ENCODE measurements at places on chromosomes 5 and 9.

GRCh38 chr9:124553738-124554137 is 46.5 kb upstream of the NR5A1 start:
- DNase-seq, result no peak

GRCh38 chr9:13719446-13719845 is 440.0 kb upstream of the MPDZ start:
- DNase-seq, result no peak

DNA sequence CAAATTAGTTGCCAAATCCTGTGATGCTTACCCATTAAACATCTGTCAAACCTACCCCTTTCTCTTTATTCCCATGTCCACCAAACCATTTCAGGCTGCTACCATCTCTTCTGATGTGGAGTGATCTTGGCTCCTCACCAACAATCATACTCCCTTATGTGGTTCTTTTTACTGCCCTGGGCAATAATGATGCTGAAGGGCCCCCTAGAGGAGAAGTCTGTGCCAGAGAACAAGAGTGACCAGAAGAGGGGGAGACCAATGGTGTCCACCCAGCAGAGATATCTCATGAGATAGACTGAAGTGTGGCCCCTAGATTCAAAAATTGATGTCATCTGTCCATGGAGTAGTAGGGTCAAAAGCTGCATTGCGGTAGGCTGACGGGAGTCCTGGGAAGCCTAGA is 10.9 kb downstream of the LRRC70 start:
- DNase-seq, result no peak

GRCh38 chr5:15702102-15702501 is 202.1 kb downstream of the FBXL7 start:
- DNase-seq, result no peak

DNA sequence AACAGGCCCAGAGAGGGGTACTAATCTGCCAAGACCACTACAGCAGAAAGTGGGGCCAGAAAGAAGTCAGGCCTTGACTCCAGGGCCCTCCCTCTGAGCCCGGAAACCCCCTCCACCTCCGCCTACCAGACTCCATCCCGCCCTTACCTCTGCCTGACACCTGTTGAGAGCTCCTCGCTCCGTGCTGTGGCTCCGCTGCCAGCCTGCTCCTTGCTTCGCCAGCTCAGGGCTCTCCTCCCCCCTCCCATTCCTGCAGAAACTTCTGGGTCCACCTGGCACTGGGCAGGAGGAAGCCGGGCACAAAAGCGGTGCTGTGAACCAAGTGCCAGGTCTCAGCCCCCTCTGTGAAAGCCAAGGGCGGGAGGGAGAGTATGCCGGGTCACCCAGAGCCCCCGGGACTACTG is 6.4 kb upstream of the ST6GALNAC6 start:
- DNase-seq, result no peak

GRCh38 chr5:72408603-72409002 is 88.4 kb downstream of the PTCD2 start:
- DNase-seq, result no peak

DNA sequence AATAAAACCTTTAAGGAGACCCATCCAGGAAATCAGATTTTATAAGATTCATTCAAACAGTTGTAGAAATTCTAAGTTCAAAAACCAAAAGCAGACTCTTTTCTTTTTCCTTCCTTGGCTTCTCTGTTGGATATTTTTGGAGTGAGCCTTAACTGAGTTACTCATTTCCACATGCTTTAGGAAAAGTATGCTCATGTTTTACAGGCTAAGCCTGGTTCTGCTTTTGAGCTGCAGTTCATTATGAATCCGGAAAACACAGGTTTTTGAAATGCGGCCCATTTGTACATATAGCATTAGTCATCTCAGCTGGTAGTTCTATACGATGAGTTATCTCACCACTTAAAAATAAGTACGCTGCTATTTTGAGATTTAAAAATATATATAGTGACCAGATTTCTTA is 156.6 kb upstream of the DMRT1 start:
- DNase-seq, result no peak

GRCh38 chr5:173029499-173029921 is 26.6 kb upstream of the CREBRF start:
- DNase-seq, result no peak

DNA sequence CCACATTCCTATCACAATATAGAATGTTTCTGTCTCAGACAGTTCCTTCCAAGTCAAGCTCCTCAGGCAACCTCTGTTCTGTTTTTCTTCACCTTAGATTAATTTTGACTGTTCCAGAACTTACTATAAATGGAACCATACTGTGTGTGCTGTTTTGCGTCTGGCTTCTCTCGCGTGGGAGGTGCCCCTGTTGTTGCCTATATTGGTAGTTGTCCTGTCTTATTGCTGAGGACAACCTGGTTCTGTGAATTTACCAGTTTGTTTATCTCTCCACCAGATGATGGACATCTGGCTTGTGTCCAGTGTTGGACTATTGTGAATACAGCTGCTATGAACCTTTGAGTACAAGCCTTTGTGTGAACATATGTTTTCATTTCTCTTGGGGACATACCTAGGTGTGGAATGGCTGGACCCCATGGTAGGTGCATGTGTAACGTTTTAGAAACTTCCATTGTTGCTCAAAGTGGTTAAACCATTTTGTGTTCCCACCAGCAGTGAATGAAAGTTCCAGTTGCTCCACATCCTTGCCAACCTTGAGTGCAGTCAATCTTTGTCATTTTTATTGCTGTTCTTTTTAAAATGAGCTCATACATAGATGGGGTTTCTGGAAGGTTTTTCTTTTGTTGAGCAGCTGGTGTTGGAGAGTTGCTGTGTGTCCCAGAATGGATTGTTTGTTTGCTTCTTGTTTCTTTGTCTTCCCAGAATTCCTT is 18.1 kb downstream of the HMCN2 start:
- no peak for DNase-seq

DNA sequence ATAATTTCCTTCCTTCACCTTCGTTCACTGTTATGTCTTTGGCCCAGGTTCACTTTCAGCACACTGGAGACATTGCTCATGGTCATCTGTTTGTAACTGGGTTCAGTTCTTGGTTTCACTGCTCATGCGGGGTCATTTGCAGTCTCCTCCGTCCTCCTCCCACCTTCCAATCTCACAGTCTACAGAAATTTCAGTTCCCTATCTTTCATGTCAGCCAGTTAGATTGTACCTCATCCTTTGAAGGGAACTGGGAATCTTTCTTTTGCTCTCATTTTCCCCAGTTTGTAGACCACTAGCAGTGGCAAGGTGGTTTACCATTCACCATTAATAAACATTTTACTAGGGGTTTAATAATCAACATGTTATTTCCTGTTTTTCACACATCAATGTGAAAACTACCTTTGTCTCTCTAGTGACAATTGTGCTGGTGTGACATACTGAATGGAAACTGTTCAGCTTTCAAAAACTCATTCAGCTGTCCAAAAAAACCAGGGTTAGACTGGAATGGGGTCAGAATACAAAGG is 100.9 kb upstream of the IL6ST start:
- no peak for DNase-seq

- DNase-seq, result no peak
These were observed 123.7 kb downstream of the ARHGEF28 start for GRCh38 chr5:73749485-73750270.

GRCh38 chr5:25618821-25619220 is 974.0 kb upstream of the CDH10 start:
- DNase-seq, result no peak

GRCh38 chr9:137606005-137606621 is 627 bp downstream of the ARRDC1 start:
- peak; percentile 40 for DNase-seq

DNA sequence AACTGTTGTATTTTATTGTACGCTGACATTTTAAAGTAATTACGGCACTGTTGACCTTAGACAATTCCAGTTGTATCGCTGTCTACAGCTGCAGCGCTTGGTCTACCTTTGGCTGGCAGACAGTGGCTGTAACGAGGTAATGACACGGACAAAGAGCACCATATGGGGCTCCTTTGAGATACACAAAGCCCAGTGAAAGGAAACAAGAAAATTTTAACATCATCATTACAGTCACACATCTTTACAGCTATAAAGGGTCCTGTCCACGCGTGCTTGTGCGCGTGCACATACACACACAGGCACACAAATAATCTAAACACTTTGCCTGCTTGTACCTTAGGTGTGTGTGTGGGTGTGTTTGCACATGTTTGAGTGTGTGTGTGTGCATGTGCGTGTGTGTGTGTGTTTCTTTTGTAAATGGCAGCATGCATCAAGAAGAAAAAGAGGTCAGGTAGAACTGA is 946.0 kb downstream of the NR2F1-AS1 start:
- DNase-seq, result peak; percentile 62

DNA sequence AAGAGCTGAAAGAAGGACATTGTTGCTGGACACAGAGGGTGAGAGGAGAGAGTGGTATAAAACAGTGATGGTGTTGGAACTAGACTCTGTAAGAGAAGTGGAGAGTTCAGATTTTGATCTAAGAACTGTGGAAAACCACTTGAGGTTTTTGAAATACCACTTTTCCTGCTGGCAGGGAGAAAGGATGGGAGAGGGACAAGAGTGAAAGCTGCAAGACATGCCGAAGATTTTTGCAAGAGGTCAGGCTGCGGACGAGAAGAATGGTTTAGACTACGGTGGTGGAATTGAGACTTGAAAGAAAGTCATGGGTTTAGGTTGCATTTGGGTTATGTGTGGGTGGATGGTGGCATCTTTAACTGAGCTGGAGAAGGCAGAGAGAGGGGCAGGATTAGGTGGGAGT is 202.2 kb upstream of the RPS23 start:
- no peak for DNase-seq
